ENCODE measurements at places on chromosomes 5 and 9. TPM values are rescaled to one million over a fixed set of nuclear protein-coding genes. Genes with fewer than 3 reads are reported as not detected.

DNA sequence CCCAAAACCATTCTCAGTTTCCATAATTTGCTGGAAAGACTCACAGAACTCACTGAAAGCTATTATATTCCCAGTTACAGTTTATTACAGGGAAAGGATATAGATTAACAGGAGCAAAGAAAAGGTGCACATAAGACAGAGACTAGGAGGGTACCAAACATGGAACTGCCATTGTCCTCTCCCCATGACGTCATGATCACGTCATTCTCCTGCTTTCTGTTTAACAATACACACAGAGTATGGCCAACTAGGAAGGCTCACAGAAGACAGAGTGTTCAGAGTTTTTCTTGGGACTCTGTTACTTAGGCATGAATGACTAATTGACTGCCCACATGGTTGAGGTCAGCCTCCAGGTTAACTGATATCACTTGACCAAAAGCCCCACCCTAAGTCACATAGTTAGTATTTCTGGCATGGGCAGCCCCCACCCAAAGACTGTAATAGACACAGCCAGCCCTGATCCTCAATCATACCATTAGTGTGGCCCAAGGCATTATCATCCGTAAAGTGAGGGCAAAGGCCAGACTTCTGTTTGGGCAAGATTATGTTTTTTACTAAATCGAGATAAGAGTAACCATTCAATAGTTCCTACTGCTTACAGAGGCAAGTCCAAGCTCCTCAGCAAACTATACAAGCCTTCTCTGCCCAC is 353.5 kb upstream of the POU5F2 start:
- DNase-seq = no peak

- DNase-seq = no peak
Measured at GRCh38 chr5:133930061-133930812, 38.2 kb downstream of the C5orf15 start.

DNA sequence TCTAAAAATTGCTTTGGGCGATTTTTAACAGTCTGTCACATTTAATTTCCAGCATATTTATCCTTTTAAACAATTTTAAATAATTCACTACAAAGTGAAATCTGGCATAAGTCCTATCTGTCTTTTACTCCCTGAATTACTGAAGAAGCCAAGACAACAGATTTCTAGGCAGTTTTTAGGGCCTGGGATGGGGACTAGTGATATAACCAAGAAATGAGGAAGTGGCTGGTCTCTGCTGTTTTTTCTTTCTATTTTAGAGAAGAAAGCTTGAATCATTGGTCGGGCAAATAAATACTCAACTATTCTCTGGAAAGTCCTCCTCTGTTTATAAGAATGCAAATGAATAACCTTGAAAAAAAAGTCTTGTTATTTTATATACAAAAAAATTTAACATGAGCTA is 79.7 kb upstream of the SSBP2 start:
- no peak for DNase-seq

- no peak for DNase-seq
Measured at GRCh38 chr5:52758014-52758413, 29.7 kb upstream of the ITGA1 start.

- no peak for DNase-seq
Measured at GRCh38 chr5:132011622-132012343, at the start of gene ACSL6. Gene ACSL6 (minus strand): TSS chr5:132011658. CDS start chr5:132011553, 105 bp downstream.

GPR150 gene
- total RNA-seq = not detected

LRRC70 gene
- total RNA-seq = 10.4 TPM

DNA sequence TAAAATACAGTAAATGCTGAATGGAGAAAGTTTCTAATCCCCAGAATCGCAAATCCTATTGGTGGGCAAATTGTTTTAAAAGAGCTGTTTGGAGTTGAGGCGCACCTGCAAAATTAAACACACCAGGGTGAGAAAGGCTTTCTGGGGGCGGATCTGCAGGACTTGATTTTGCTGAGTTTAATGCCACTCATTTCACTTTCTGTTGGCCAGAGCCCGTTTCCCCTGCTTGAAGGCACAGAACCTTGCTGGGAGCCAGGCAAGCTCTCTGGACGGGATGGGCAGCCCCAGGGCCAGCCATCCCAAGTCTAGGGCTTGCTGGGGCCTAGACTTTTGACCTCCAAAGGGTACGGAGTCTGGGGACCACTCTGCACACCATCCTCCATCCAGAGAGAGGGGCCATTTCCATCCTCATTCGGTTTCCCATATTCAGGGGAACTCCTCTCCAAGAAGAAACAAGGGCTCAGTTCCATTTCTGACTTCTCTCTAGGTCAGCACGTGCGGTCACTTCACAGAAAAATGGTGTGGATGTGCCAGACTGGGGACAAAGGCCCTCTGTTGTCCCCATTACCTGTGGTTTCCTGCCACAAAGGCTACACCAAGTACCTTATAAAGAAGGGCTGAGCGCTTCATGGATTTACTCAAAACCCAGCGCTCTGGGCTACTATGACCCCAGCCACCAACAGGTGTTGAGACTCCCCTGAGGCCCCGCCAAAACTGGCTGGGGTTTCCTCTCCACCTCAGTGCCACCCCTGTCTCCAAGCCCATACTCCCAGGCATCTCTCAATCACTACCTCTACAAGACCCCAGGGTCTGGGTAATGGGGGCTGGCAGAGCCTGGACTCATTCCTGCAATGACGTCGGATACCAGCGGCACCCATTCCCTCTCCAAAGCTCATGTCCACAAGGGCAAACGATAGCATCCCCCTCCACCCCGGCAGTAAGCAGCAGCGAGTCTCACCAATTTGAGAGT is 170.0 kb downstream of the AUH start:
- no peak for DNase-seq

GRCh38 chr5:61701877-61702602 is 370.0 kb downstream of the ZSWIM6 start:
- DNase-seq = no peak

DNA sequence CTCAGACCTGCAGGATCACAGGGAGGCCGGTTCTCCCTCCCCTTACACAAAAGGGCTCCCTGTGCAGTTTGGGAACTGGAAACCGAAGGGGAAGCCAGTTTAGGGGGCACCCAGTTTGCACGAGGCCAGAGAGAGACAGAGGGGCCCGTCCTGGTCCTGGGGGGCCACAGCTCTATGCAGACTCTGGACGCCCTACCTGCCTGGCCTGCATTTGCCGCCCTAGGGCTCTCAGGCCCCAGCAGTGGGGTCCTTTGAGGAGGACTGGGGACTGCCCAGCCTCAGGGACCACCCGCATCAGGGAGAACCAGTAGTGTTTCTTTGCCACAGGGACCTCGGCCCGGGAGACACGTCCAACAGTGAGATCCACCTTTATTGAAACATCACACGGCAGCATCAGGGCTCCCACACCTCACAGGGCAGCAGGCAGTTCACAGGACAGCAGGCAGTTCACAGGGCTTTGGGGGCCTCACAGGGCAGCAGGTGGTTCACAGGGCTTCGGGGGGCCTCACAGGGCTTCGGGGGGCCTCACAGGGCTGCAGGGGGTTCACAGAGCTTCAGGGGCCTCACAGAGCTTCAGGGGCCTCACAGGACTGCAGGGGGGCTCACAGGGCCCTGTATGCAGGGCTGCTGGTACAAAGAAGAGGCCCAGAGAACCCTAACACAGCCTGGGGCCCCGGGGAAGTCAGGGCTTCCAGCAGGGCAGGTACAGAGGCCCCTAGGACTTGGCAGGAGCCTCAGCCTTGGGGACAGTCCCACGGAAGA is 648 bp upstream of the NSMF start:
- no peak for DNase-seq

DNA sequence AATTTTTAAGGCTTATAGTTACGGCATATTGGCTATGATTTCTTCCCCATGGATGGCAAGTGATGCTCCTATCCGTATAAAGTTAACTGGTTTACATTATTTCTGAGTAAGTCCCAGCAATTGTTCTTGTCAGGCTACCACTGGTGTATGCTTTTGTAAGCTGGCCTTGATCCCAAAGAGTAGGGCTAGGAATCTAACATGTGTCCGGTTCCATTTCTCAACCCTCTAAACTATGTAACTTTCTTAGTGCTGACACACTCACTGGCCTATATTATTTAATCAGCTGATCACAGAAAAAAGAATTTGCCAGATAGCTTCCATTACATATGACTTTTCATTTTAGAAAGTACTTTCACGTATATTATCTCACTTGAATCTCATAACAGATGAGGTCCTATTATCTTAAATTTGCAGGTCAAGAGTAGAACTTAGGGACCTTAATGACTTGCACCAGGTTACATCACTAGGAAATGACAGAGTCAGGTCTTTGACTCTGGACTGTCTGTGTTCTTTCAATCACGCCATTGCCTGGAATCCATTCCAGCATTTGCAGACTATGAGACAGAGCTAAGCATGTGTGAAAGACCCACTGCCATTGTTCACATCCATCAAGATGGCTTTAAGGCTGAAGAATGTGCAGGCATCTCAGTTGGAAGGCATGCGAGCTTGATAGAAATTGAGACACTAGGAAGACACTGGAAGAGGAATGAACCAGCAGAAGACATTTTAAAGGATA is 362.9 kb downstream of the ARRDC3 start:
- DNase-seq = no peak

CD274 gene
- total RNA-seq = 4.1 TPM

ARL14EPL gene
- total RNA-seq = not detected

HSD17B3 gene
- total RNA-seq = not detected

All from tongue (tissue), 3 donors.